ENCODE measurements at places on chromosomes 12 and 14.

DNA sequence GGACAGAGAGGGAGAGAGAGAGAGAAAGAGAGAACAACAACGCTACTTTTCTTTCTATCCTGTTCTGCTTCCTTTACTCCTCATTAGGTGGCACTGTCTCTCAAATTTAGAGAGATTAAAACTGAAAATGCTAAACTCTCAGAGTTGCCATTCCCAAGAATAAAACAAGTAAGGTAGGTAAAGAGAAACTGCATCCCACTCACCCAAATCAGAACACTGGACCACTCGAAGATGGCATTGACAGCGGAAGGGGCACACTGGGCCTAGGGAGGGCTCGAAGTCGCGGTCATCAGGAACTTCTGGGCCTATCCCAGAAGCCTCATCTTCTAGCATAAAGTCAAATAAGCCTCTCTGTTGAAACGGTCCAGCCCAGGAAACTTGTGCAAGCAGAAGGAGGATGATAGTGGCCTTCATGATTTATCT is 4.5 kb downstream of the DCN start:
- no peak for DNase-seq

DNA sequence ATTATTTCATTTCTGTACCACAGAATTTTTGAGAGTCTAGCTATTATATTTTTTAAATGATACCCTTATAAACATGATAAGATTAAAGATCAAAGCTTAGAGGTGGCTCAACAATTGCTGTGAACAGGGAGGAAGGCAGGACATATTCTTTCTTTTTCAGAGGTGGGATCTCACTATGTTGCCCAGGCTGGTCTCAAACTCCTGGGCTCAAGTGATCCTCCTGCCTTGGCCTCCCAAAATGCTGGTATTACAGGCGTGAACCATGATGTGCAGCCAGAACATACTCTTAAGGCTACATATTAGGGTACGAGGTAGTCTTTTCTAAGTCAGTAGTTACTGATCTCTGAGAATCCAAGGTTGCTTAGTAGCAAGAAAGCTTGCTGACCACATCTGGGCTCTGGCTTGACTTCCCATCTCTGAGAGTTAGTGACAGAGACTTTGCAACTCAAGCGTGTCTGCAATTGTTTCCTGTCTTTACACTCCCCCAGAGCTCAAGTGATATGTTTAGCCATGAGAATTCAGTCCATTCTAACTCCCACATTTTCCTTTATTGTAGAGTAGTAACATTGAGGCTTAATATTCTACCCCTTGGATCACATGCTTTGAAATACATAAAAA is 8.6 kb downstream of the RAB5B start:
- no peak for DNase-seq

GRCh38 chr14:84792722-84793410 is 737.1 kb upstream of the FLRT2 start:
- DNase-seq: no peak

DNA sequence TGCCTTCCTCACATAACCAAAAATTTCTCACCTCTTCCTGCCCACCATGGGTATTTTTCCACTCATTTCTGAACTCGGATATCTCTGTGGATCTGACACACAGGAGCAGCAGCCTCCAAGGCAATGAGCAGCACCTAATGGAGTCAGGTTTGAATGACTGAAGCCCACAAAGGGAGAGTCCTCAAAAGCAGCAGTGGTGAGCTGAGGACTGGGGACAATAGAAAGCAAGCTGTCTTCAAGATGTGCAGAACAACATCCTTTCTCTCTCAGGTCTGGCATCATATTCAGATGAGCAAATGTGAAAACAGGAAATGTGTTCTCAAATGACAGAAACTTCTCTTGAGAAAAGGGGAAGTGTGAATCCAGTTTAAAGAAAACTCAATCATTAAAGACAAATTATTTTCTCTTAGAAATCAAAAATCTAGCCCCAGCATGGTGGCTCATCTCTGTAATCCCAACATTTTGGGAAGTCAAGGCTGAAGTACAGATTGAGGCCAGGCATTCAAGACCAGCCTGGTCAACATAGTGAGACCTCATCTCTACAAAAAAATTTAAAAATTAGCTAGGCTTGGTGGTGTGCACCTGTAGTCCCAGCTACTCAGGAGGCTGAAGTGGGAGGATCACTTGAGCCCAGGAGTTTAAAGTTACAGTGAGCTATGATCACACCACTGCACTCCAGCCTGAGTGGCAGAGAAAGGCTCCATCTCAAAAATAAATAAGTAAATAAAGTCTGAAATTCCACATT is 54.2 kb downstream of the C12orf42 start:
- no peak for DNase-seq

GRCh38 chr12:68007466-68007865 is 18.2 kb downstream of the IFNG-AS1 start:
- DNase-seq: no peak

DNA sequence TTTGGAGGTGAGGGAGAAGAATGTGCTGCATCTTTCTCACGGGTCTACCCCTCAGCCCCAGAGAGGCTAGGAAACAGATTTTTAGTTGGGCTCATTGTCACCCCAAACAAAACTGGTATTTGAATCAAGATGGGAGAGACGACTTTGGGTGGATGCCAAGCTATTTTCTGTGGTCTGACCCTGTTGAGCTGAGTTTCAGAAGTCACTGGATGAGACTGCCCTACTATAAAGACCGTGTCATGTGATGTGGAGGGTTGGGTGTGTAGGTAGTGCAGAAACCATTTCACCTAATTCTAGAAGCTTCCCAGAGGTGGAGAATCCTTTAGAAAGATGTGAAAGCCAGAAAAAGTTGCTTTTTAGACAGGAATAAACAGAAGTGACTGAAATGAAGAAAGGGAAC is 60.2 kb downstream of the IFT43 start:
- no peak for DNase-seq

- no peak for DNase-seq
Observed at GRCh38 chr12:128467882-128468281, 200.9 kb downstream of the TMEM132C start.

- DNase-seq: no peak
Observed at GRCh38 chr14:98953551-98954348, 318.2 kb downstream of the BCL11B start.

GRCh38 chr12:115938794-115939377 is 338.6 kb downstream of the MED13L start:
- no peak for DNase-seq

DNA sequence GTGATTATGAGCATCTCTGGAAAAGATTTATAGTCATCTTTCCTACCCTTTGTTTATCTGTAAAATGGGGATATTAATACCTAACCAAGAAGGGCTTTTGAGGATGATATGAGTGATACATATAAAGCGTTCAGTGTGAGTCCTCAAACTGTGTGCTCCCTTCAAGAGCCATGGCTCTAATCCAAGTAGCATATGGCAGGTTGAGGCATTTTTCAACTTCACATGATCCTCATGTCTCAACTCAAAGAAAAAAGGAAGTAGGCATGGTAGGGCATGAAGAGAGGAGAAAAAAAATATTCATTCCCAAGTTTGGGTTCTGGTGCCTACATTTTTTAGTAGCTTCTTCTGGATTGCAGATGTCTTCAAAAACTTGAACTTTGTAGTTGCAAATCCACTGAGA is 286.3 kb upstream of the ATP2B1 start:
- DNase-seq: no peak
